Caudate nucleus (tissue), 63 donors: ENCODE measurements at places on chromosomes 7 and 10.

GRCh38 chr10:99730026-99730425, 1.9 kb downstream of the COX15 start:
- no peak for DNase-seq

- DNase-seq, result no peak
These were observed 178.1 kb downstream of the ADAM12 start for GRCh38 chr10:126210051-126210651.

GRCh38 chr7:140238778-140239652, 62.2 kb upstream of the KDM7A start:
- no peak for DNase-seq

DNA sequence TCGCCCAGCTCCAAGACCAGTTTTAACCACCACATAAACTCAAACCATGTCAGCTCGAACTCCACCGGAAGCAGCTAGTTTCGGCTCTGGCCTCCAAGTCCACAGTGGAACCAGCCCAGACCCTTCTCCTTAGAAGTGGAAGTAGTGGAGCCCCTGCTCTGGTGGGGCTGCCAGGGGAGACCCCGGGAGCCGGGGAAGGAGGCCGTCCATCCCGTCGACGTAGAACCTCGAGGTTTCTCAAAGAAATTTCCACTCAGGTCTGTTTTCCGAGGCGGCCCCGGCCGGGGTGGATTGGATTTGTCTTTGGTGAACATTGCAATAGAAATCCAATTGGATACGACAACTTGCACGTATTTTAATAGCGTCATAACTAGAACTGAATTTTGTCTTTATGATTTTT, 87.5 kb downstream of the RGS10 start:
- no peak for DNase-seq
